ENCODE measurements at places on chromosomes 3 and 15. TPM values are rescaled to one million over a fixed set of nuclear protein-coding genes. Genes with fewer than 3 reads are reported as not detected.

The C15orf62 gene
- total RNA-seq, result 0.28 TPM

The C3orf20 gene
- not detected for total RNA-seq

The SEMA6D gene
- 6.4 TPM for total RNA-seq

GRCh38 chr15:26983822-26984221 lies 12.8 kb downstream of the GABRG3 start:
- H3K36me3 ChIP-seq, result no peaks in the 10 kb centered on the region
- no peak overlapping the region for H3K4me3 ChIP-seq
- DNase-seq, result no peak
- H3K27ac ChIP-seq, result no peak overlapping the region
- no peaks in the 10 kb centered on the region for H3K4me1 ChIP-seq

The XCR1 gene
- total RNA-seq, result not detected

The FEZF2 gene
- total RNA-seq, result not detected

DNA sequence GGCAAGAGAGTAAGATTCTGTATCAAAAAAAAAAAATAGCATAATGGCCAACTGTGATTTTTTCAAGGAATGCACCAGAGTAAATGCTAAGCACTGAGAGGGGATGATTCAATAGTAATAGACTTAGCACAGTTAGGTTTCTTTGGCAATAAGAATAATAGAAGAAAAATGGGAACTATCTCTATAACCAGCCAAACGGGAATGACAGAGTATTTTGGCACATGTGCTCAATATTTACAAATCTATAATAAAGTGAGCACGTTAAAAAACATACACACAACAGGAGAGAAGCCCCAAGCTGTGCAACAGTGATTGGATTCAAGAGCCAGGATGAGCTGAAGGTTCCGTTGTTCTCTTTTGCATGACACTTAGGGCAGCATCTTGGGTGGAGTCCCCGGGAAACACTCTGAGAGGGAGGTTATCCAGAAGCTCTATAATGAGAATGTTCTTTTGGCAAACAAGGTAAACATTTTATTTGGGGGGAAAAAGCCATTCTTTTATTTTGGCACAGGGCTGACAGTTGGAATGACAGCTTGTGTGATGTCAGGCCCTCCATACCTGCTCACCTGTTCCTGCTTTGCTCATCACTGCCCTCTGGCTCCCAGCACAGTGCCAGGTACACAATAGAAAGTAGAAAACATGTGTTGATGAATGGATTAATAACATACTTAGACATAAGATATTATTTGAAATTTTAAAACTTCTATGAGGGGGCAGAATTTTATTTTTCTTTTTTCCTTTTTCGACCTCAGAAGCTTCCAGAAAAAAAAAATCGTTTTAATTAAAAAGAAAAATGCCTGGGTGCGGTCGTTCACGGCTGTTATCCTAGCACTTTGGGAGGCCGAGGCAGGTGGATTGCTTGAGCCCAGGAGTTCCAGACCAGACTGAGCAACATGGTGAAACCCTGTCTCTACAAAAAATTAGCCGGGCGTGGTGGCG lies 44.0 kb upstream of the MUC4 start:
- H3K4me3 ChIP-seq, result no peak overlapping the region
- peaks cover 11% of the 10 kb centered on the region for H3K4me1 ChIP-seq
- H3K27me3 ChIP-seq, result no peaks in the 10 kb centered on the region
- H3K36me3 ChIP-seq, result no peaks in the 10 kb centered on the region
- no peak for DNase-seq
- H3K27ac ChIP-seq, result no peak overlapping the region

- no peaks in the 10 kb centered on the region for H3K27me3 ChIP-seq
- H3K4me3 ChIP-seq, result no peak overlapping the region
- H3K27ac ChIP-seq, result no peak overlapping the region
- no peak for DNase-seq
- no peaks in the 10 kb centered on the region for H3K4me1 ChIP-seq
- H3K36me3 ChIP-seq, result no peaks in the 10 kb centered on the region
These were observed 323.4 kb downstream of the CHST2 start for GRCh38 chr3:143442814-143443447.

- H3K4me3 ChIP-seq, result no peak overlapping the region
- no peak for DNase-seq
- H3K36me3 ChIP-seq, result no peaks in the 10 kb centered on the region
- no peaks in the 10 kb centered on the region for H3K27me3 ChIP-seq
- H3K27ac ChIP-seq, result no peak overlapping the region
These were observed 4.7 kb downstream of the PLA2G4F start for GRCh38 chr15:42151736-42152135.

DNA sequence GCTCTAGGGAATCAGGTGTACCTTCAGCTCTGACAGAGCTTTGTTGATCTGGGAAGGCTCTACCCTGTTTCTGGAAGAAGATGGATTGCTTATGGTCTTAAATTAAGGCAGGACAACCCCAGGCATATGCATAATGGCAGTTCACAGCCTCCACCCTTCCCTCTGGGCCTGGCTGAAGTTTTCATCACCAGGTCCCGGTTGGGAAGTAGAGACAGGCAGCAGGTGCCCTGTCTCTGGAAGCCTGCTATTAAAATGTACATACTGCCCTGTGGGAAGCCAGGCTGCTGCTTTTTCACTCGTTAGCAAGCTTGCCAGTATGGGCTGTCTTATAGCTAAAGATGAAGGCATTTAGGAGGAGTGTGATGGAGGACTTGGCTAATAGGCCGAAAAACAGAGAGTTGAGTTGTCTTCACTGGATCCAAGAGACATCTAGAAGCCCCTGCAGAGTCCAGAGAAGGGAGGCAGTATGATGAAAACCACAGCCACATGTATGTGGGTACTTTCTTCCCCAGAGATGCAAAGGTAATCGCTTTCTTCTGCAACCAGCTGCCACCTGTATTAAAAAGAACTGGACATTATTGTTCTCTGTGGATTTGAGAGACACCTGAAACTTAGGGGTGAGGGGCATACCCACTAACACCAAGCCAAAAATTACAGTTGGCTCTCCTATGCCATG lies 34.4 kb downstream of the ABHD2 start:
- no peak for DNase-seq
- no peaks in the 10 kb centered on the region for H3K27me3 ChIP-seq
- peaks cover 12% of the 10 kb centered on the region for H3K36me3 ChIP-seq
- H3K27ac ChIP-seq, result peak overlapping the region; percentile 90
- H3K4me1 ChIP-seq, result no peaks in the 10 kb centered on the region

DNA sequence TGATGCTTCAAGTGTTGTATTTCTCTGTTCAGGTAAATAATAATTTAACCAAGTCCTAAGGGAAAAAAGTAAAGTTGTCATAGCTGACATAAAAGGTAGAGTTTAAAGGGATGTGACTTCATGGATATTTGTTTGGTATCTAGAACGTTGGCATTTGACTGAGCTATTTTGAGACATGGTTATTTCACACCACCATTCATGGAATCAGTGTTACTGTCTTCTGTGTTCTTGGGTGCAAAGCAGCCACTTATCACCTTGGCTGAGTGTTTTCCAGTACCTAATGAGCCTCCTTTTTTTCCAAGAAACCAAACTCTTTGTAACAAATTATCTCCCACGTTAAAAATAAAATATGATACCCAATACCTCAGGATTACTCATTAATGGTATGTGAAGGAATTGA lies 155.8 kb downstream of the GHSR start:
- peaks cover 39% of the 10 kb centered on the region for H3K36me3 ChIP-seq
- no peak for DNase-seq
- no peaks in the 10 kb centered on the region for H3K27me3 ChIP-seq
- H3K27ac ChIP-seq, result no peak overlapping the region

Data from sigmoid colon (tissue), 7 donors.